ENCODE measurements at places on chromosomes 4 and X.

GRCh38 chr4:177251237-177251636, 58.4 kb upstream of the NEIL3 start:
- no peak for DNase-seq

- no peak for DNase-seq
Measured at GRCh38 chr4:65023081-65023480, 613.8 kb upstream of the TECRL start.

DNA sequence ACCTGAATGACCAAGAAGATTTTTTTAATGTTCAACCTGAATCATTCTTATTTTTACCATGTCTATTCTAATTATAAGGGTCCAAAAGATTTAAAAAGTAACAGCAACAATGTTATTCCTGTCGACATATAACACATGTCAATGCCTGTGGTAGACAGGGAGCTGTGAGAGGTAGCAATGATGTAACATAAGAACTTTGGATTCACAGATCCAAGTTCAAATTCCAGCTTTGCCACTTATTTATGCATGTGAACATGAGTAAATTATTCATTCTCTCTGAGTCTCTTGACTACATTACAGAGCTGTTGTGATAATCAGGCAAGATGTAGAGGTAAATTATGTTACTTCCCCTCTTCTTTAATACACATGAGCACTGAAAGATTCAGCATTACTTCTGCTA, 54.5 kb downstream of the KLHL8 start:
- DNase-seq = no peak

DNA sequence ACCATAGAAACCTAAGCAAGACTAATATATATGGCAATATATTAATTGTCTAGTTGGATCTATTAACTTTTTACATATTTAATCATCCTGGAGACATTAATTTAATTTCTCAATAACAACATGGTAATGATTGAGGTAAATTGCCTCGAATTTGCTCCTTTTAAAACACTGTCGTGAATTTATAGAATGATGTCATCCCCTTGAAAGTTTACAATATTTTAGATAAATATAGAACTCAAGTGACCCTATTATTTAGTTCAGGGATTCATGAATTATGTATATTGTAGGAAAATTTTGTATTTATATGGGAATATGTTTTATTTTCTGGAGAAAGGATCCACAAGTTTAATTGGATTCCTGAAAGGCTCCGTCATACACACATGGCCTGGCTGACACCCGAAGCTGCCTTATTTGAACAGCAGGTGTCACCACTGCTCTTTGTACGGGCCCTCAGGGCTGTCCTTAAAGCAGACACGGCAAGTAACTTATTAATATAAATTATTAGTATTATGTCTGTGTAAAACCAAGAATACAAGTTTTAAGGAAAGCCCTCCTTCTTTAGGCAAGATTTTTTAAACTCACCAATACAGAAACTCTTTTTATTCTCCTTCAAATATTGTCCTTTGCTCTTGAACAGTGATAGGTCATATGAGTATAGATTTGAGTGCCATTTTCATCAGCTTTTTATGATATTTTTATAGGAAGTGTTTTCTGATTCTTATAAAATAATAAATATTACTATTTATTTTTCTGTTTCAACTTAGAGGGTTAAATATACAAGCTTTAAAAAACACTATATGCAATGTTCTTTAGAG, 1.9 kb upstream of the PLRG1 start:
- DNase-seq = peak; percentile 56

GRCh38 chr4:163810755-163811154, 316.3 kb downstream of the TMA16 start:
- DNase-seq = no peak

- DNase-seq = no peak
Measured at GRCh38 chrX:40244980-40245379, 147.2 kb upstream of the BCOR start.

GRCh38 chrX:57906790-57907189, 3.5 kb downstream of the ZXDA start:
- no peak for DNase-seq

GRCh38 chr4:79598214-79598613, 190.2 kb upstream of the GK2 start:
- no peak for DNase-seq

DNA sequence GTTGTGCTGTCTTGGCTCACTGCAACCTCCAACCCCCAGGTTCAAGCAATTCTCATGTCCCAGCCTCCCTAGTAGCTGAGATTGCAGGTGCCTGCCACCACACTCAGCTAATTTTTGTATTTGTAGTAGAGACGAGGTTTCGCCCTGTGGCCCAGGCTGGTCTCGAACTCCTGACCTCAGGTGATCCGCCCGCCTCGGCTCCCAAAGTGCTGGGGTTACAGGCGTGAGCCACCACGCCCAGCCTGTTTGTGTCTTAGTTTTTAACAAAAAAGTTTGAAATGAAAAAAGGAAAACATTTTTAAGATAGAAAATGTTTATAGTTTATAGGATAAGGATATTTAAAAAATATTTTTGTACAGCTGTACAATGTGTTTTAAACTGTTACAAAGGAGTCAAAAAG, 62.4 kb downstream of the CAPN6 start:
- DNase-seq = no peak

GRCh38 chr4:148514581-148514980, 72.4 kb upstream of the NR3C2 start:
- DNase-seq = no peak

- no peak for DNase-seq
Measured at GRCh38 chr4:161829591-161829990, 334.2 kb downstream of the FSTL5 start.

DNA sequence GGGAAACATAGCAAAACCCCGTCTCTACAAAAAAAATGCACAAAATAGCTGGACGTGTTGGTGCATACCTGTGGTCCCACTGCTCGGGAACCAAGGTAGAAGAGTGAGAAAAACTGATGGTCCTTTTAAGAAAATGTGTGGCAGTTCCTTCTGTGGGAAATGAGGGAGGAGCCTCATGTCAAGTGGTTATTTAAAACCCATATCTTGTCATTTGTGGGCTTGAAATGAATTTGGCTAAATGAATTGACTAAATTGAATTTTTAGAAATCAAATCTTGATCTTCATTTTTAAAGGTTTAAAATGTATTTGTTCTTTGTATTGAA, 16.2 kb upstream of the LAMP2 start:
- DNase-seq = no peak

DNA sequence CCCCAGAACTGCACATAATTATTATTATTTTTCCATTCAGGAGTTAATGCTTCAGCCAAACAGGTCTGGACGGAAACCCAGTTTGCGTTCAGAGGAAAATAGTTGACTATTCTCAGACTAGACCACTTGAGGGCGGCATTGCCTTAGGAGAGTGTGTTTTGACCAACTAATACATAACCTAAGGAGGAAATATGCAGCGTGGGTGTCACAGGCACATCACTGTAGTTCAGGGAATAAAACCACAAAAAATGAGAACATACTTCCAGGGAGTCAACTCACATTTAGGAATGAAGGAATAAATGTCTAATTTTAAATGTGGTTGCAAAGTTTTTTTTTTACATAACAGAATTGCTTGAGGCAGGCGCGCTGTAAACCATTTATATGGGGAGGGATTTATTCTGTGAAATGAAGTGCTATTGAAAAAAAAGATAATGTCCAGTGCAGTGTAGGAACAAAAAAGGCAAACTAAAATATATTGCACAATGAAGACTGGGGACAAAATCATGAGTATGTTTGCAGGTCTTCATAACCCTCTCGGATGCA, 93.3 kb downstream of the SYNPO2 start:
- DNase-seq = peak; percentile 27

- DNase-seq = no peak
Measured at GRCh38 chr4:13681570-13681969, 54.0 kb upstream of the BOD1L1 start.

DNA sequence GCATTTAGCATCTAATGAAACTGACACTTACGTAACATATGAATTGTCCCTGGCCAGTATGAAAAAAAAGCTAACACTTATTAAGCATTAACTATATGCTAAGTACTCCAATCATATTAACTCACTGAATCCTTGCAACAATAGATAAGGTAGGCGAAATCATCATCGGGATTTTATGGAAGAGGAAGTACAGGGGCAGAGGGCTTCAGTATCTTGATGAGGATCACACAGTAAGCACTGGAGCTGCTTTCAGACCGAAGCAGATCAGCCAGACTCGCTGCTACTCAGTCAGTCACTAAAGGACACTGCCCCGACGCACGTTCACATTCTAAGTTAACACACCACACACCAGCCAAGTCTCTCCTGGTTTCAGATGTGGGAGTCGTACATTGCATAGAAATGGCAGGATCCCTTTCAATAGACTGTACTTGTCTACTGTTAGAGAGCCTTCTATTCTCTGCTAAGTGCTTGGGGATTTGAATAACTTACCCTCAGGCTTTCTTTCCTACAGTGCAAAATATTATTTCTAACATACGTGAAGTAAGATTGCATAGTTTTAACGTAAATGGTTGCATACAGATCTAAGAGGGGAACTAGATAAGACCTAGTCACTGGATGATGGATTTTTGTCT, 540.2 kb upstream of the TENM3 start:
- no peak for DNase-seq

DNA sequence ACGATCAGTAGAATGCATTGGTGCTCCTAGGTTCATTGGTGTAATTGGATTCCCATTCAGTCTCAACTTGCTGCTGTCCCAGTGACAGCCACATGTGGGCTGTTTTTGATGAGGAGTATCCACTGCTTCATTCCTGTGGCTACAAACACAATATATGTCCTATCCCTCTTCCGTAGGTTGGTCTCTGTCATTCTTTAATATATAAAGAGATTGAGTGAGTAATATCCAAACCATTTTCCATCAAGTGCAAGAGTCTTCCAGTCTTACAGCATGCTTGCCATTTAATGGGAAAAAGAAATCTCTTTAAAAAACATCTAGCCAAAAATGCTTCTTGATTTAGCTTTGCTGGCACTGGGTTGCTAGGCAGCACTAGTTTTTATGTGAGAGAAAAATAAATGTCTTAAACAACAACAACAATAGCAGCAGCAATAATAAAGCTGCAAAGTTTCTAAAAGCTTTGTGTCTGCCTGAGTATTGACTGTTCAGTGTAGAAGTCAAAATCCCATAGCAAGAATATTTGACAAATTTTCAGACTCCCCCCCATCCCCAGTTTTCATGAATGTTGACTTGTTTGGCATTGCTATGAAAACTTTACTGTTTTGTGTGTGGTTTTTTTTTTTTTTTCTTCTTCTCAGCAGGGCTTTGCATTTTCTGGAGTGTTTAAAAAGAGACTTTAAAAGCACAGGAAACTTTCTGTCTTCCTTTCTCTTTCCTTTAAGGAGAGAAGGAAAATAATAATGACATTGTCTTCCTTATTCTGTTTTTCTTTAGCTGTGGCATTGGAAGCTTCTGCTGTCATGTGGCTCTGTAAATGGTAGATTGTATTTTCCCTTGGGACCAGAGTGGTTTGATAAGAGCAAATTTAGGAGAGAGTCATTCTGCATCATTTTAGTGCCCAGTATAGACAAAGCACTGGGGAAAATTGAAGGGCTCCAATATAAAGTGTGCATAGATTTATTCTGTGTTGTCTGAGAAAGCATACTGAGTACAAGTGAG, 244.3 kb downstream of the ARHGAP10 start:
- DNase-seq = no peak

GRCh38 chrX:16593801-16594200, 56.2 kb upstream of the S100G start:
- DNase-seq = no peak

DNA sequence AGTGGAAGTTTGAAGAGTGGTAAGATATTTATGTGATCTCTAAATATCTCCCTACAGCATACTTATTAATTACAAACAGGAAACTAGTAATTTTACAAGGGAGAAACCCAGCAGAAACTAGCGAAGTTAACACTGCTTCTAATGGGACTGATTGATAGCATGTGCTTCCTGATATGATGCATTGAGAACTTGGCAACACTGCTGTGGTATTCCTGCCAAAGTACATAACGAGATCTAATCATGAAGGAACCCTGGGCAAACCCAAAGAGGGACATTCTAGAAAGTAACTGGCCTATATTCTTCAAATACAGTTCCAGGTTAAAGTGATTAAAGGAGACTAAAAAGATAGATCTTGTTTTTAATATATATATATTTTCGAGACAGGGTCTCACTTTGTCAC, 4.6 kb upstream of the GPR34 start:
- DNase-seq = no peak

GRCh38 chr4:18389115-18389514, 367.6 kb upstream of the LCORL start:
- no peak for DNase-seq

GRCh38 chr4:86853209-86853608, 4.0 kb upstream of the SLC10A6 start:
- DNase-seq = no peak

Data from Panc1 (cell line).